ENCODE measurements at places on chromosomes 16 and 17.

DNA sequence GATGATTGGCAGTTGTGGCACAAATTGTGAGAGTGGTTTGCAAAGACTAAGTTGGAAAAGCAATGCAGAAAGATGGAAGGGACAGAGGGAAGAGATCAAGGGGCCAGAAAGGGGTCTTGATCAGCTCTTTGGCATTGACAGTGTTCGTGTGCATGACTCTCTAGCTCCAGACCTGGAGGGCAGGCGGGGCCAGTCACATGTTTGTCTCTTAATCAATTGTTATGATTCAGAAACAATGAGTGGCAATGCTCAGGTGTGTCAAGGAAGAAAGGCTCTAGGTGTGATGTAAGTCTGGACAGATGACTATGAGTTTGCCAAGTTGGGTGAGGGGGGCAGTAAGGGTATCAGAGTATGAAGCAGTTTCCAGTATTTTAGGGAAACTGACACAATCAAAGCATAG lies 32.1 kb downstream of the WSB1 start:
- DNase-seq: no peak

- no peak for DNase-seq
These were observed 5.3 kb upstream of the ATP2A1 start for GRCh38 chr16:28872952-28873351.

DNA sequence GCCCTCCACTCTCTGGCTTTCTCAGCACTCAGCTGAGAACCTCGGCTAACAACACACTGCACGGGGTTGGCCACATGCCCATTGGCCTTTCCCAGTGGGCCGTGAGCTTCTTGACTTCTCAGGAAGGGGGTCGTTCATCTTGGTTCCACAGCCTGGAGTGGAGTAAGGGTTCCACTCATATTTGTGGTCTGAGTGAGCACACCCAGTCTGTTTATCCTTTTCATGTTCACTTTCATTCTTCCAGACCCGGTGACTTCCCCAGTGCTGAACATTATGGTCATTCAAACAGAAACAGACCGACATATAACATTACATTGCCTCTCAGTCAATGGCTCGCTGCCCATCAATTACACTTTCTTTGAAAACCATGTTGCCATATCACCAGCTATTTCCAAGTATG lies 8.2 kb downstream of the MILR1 start:
- no peak for DNase-seq

- no peak for DNase-seq
These were observed 4.6 kb upstream of the GAN start for GRCh38 chr16:81310045-81310644.

Data from GM19239 (cell line).